Stimulated activated CD4-positive, alpha-beta T cell treated with anti-CD3 and anti-CD28 coated beads, TNF-alpha, amount 100 ng/mL, for 48 hours (primary cell): ENCODE measurements at places on chromosomes 4 and X.

GRCh38 chrX:150944233-150944632 is 38.9 kb upstream of the HMGB3 start:
- DNase-seq, result no peak

GRCh38 chrX:41588271-41588670 is 100.5 kb upstream of the GPR34 start:
- DNase-seq, result no peak

GRCh38 chrX:153438532-153438931 is 7.3 kb downstream of the TREX2 start:
- no peak for DNase-seq

- no peak for DNase-seq
Observed at GRCh38 chr4:3766785-3767569, 792 bp downstream of the ADRA2C start.

DNA sequence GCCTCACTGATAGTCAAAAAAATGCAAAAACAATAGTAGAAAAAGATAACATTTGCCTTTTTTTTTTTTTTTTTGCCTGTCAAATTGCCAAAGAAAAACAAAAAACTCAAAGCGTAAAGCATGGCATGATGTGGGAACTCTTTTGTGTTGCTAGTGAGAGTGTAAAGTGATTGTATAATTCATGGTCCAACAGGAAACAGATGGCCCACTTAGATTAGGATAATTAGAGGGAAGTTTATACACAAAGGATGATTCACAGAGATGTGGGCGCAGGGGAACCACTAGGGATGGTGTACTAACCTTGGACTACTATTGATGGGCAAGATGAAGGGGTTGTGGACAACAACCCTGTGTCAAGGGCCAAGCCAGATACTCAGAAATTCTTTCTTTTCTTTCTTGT is 16.4 kb downstream of the MCUB start:
- no peak for DNase-seq

DNA sequence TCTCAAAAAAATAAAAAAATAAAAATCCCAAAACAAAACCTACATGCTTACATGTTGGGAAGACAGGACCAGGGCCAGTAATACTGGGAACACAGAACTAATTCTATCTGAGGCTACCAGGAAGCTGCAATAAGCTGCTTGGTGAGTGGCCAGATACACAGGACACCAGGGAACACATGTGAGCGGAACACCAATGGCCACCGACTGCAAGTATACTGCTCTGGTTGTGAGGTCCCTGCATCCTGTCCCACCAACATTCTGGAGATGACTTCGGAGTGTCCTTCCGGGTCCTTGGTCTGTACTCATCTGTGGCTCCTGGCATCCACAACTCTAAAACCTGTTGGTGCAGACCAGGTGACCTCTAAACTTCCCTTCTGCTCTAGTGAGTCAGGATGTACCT is 2.7 kb downstream of the TNIP2 start:
- DNase-seq, result no peak

DNA sequence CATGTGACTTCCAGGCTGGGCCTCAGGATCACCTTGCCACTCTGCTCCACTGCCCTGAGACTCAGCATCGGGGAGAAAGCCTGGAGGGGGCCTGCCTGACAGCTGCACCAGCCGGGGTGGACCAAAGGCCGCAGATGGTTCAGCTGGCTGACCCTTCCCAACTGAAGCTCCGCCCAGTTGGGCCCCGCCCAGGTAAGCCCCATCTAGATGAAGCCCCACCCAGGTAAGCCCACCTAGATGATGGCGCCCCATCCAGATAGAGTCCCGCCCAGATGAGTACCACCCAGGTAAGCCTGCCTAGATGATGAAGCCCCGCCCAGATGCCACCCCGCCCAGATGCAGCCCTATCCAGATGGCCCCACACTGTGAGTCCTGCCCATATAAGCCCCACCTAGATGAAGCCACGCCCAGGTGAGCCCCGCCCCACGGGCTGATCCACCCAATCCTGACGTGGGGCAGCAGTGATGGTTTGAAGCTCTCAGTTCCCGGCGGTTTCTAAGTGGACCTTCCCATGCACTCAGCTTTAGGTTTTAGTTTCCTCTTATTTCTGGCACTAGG is 10.0 kb downstream of the ZFYVE28 start:
- no peak for DNase-seq

DNA sequence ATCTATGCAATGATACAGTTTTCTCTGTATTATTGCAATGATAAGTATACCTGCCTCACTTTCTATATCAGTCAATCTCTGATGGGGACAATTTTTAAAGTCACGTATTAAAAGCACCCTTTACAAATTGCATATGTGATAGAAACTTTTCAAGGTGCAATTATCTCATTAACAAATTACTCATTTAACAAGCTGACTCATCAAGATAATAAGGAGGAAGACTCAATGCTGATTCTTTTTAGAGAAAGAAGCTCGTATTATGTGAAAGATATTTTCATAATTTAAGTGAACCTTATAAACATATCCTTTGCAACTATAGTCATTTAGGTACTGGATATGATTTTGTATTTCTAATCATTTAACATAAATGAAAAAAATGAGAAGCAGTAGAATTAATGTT is 1080.9 kb upstream of the TENM3 start:
- DNase-seq, result no peak

GRCh38 chr4:178672512-178672911 is 1230.3 kb upstream of the AGA start:
- DNase-seq, result no peak

GRCh38 chr4:40265910-40266274 is 69.1 kb downstream of the RHOH start:
- DNase-seq, result no peak

DNA sequence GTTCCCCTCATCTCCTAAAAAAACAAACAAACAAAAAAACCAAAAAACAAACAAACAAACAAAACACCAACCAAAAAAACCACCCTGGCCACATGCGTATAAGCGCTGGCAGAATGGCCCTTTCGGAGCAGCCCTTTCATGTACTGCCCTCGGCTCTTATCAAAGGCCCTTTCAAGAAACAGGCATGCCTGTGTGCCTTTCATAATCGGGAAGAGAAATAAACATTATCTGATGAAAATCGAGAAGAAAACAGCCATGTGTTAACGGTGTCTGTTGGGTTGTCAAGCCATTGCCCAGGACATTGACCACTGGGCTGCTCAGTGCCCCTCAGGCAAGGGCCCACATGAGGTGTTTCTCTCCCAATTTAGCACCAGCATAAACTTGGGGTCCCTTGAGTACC is 68.3 kb downstream of the PJA1 start:
- no peak for DNase-seq

GRCh38 chr4:48594180-48594579 is 104.1 kb downstream of the ZAR1 start:
- no peak for DNase-seq

DNA sequence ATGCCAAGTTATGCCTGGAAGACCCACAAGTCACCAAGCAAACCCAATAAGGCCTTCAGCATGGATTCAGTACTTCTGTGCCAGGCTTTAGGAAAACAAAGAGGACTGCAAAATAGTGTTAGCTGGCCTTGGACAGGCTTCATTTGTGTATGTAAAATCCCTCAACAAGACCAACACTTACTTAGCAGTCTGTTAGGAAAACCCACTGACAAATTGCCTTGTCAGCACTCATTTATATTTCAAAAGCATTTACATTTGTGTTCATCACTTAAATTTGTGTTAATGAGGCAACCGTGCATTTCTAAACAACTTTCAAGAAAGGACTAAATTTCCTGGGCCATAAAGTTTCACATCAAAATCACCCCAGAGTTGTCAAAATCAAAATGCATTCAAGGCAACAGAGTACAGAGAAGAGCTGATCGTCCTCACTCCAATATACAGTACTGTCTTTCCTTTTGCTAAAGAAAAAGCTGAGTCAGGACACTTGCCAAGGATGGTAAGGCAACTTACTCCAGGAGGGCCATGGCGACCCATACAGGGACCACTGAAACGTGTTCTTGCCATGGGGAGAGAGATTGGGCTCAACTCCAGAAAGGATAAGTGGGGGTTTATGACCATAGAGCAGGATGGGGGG is 1.6 kb downstream of the S100G start:
- DNase-seq, result no peak

DNA sequence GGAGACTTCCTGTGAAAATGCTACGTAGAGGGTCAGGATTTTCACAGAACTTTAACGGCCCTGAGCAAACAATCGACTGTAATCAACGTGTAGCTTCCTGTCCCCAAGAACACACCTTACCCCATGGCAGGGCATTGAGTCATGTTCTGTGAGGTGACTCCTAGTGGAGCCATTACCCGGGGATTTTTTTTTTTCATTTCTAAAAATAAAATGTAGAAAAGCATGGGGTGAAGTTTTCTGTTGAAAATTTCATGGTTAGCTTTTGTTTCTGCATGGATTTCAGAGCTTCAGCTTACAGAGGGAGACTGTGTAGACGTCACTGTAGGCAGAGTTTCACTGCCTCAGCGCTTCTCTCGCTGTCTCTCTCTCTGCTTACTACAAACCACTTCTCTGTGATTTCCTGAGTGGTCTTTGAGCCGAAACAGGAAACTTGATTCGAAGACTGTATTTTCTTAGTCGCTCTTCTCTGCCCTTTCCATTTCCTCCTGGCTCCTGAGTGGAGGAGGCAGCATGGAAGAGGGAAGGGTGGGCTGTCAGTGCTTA is 111.7 kb downstream of the NFKB1 start:
- no peak for DNase-seq

DNA sequence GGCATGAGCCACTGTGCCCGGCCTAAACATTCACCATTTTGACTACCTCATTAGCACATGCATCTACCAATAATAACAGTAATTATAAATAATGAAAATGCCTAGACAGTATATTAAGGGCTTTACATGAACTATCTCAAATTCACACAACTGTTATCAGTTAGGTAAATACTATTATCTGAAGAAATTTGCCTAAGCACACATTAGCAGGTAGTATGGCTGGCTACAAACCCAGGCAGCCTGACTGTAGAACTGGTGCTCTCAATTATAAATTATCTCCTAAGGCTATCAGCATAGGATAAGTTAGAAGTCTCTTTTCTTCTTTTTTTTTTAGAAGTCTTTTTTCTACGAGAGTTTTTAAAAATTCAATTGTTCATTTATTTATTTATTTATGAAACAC is 14.1 kb upstream of the CXorf38 start:
- no peak for DNase-seq

- DNase-seq, result no peak
Observed at GRCh38 chrX:3191796-3192195, 150.5 kb downstream of the ARSF start.

DNA sequence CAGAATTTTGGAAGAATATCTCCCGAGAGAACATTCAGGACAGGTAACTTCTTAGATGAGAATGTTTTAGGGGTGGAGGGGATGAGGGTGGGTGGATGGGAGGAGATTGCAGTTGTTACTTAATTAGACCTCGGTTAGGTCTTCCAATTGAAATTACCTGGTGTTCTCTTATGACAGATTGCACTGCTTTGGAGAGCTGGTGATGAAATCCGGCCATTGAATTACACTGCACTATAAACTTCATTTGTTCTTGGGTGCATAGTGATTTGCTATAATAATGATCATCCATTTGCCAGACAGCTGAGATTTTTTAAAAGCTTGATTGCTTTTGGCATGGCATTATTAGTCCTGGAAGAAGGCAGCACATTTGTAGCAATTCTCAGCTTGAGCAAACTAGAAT is 427.6 kb downstream of the GBA3 start:
- DNase-seq, result no peak

DNA sequence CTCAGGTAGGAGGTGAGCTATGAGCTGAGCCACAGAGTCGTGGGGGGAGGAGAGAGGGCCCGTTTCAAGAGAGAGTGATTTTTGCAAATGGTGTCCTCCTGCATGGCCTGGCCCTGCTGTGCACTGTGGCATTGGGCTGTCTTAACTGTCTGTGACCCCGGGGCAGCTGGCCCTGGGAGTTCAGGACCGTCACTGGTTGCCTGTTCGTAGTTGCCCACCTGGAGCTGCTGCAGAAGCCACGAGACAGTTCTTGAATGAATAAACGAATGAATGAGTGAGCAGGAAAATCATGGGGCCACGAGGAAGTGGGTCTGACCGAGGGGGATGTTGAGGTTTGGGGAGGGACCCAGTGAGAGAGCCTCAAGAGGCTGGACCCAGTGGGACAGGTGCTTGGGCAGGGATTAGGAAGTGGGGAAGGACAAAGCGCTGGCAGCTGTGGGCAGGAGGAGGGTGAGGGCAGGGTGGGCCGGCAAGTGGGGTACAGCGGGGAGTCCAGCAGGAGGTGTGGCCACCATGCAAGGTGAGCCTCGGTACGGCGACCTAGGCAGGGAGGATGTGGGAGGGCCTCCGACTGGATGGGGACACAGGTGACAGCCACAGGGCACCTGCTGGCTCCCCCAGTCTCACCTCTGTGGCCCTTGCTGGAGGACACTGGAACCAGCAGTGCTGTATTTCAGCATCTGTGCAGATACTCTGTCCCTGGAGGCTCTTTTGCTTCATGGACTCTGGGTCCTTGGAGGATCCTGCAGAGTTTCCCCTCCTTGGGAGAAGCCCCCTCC is 10.2 kb downstream of the RGS12 start:
- DNase-seq, result no peak

DNA sequence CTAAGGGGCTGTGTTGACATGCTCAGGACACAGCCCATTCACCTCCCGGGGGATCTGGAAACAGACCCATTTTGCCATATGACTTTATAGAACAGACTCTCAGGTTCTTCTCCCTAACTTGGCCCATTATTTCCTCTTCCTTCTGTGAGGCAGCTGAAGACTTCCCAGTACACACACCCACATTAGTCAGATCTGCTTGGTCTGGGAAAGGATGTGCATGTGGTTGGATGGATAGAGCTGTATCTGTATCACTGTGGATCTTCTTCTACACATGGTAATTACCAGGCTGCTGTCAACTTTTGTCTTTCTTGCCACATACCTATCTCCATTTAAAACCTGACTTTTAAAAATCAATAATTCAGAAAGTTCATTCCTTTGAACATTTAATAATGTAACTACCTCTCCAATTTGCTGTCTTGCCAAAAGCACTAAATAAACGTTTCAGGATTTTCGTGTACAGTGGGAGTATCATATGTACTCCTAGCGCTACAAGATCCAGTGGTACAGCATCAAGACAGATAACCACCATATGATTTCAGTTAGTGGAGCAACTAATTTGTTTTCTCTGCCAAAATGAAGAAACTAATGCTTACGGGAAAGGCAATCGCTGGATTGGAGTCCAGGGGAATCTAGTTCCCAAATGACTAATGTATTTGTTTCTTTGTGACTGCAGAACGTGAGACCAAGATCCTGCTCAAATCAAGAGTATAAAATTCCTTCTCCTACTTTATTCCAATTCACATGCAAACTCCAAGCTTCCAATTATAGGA is 134.1 kb upstream of the MAP3K15 start:
- DNase-seq, result no peak

DNA sequence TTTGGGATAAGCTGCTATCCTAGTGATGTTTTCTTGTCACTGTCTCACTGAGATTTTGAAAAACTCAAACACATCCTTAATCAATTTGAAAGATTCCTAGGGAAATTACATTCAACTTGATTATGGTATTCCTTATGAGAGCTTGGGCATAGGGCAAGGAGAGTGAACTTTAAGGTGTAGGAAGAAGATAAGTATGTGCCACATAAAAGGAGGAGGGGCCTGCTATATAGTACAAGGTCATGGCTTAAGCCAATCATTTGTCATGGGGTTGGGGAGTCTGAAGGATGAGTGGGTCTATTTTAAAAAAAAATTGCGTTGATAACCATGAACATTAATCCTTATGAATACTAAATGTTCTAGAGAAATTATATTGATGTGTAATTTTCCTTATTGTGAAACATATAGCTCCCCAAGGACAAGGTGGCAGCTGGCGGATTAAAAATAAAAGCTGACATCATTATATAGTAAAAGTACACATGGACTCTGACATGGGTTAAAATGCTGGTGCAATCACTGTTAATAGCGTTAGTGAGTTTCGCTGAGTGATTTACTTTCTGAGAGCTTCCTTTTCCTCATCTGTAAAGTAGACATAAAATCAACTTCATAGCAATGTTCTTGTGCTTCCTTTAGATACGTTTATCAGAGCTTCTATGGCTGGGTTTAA is 17.4 kb downstream of the GALNT7 start:
- DNase-seq, result no peak
